Fibroblast of lung (primary cell): ENCODE measurements at places on chromosomes 6 and 20. TPM values are rescaled to one million over a fixed set of nuclear protein-coding genes. Genes with fewer than 3 reads are reported as not detected.

Gene CHRNA4
- total RNA-seq, result not detected in 2 replicates

Gene RBPJL
- total RNA-seq, result not detected in 2 replicates

Gene DCBLD1
- 44.4 and 53.7 TPM in 2 replicates for total RNA-seq

Gene HLA-DOB
- total RNA-seq, result under 0.01 and 0.26 TPM in 2 replicates
